ENCODE measurements at places on chromosomes 3 and 15. TPM values are rescaled to one million over a fixed set of nuclear protein-coding genes. Genes with fewer than 3 reads are reported as not detected.

- DNase-seq, result no peak
These were observed 104.4 kb downstream of the TMCO5A start for GRCh38 chr15:38038659-38039442.

PBRM1 gene
- 66.3 TPM for total RNA-seq

ZNF106 gene
- 65.8 TPM for total RNA-seq

POLQ gene
- 23.8 TPM for total RNA-seq

Measured in activated T-helper 2 cell treated with anti-CD3 and anti-CD28 coated beads, Interferon-gamma antibody, Interleukin-2, Interleukin-4, amounts not matched to agents 10 μg/mL and 5 μg/mL and 100 μg/mL, durations not matched to agents 14 hours and 24 hours and 36 hours (primary cell).